ENCODE measurements at places on chromosomes 1 and 21.

GRCh38 chr1:76919085-76919484 is 51.8 kb downstream of the ST6GALNAC5 start:
- DNase-seq: peak; percentile 3

- peak; percentile 94 for DNase-seq
These were observed at the start of gene YBEY for GRCh38 chr21:46285761-46286647. YBEY (plus strand) TSS chr21:46286342; CDS start chr21:46286914, 572 bp downstream.

DNA sequence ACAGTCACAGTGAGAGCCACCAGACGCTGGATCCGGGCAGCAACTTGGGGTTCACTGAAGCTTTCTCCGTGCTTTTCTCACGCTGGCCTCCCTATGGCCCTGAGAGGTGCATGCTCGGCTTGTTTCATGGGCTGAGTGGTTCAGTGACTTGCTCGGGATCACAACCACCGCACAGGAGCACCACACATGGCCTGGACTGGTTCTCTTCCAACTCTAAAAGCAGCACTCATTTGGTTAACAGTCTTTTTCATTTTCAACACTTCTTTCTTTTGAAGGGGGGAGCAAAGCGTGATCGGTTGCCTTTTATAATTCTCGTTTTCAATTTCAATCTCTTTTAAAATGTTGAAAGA is 26.2 kb downstream of the UBIAD1 start:
- DNase-seq: no peak

GRCh38 chr21:35273333-35273732 is 224.2 kb upstream of the RUNX1 start:
- peak; percentile 60 for DNase-seq

GRCh38 chr1:224615861-224616755 is at the start of gene CNIH3:
CNIH3 (plus strand) TSS chr1:224616317; CDS start chr1:224617175, 858 bp downstream.
- DNase-seq: peak; percentile 88

GRCh38 chr1:151340870-151341754 is 5.9 kb downstream of the RFX5 start:
- peak; percentile 86 for DNase-seq

GRCh38 chr1:111192658-111193519 is 7.6 kb downstream of the DENND2D start:
- DNase-seq: no peak

DNA sequence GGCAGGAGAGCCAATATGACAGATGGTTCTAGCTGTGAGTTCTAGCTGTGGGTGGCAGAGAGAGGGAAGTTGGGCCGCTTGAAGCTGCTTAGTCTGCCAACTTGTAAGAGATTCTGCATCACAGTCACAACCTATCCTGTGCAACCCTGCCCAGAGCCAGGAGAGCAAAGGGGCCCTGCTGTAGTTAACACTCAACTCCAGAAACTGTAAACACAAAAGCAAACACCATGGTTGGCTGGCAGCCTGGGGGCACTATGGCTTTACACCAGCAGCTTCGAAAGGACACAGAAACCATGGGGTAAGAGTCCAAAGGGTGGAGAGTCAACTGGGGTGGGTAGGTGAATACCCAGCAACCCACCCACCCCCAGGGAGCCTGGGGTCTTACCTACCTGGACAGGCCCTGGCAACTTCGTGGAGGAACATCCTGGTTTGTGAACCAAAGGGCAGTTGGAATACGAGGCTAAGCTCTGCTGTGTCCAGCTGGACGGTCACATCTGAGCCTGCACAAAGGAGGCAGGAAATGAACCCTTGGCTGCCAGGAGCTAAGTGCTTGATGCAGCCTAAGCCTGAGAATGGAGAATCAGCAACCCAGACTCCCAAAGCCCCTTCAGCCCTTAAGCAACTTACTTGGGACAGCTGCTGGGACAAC is 6.4 kb downstream of the INPP5B start:
- no peak for DNase-seq

DNA sequence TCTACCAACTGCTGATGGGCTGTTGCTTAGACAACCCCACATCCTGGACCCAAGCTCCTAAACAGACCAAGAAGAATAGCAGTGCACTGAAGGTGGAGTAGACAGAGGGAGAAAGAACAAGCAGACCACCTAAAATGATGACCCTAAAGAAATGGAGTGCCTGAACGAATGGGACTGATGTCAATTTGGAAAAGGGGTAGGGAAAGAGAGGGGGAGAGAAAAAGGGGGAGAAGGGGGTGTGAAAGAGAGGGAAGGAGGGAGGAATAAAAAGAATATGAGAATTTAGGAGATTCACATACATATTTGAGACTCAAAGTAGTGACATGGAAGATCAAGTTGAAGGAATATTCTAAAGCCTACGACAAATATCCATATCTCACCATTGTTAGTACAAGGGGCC is 144.4 kb upstream of the DUSP10 start:
- DNase-seq: no peak

GRCh38 chr1:240797050-240797449 is 185.1 kb upstream of the GREM2 start:
- no peak for DNase-seq

- no peak for DNase-seq
These were observed 23.1 kb upstream of the OR10J4 start for GRCh38 chr1:159408862-159409400.

DNA sequence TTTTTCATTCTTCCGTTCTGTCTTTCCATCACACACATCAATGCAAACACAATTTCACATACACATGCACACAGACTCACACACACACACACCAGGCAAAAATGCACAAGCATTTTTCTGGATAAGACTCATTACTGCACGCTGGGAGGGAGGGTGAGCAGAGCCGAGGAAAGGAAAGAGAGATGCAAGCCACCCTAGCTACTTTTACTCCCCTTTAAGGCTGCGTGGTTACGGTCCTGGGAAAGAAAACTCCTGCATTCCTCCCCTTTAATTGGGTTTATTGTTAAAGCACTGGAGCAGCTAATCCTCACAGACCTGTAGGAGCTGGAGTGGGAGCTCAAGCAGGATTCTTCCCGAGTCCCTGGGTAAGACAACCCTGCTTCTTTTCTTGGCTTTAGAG is at the start of gene CAMK1G:
Gene CAMK1G (plus strand): TSS at position 307 of the 400 bp plus-strand sequence. CDS start 11,270 bp downstream, outside the sequence.
- DNase-seq: no peak

- no peak for DNase-seq
These were observed 1.0 kb upstream of the PPIH start for GRCh38 chr1:42657201-42657600.

GRCh38 chr1:229759037-229759435 is 133.0 kb downstream of the URB2 start:
- peak; percentile 88 for DNase-seq

DNA sequence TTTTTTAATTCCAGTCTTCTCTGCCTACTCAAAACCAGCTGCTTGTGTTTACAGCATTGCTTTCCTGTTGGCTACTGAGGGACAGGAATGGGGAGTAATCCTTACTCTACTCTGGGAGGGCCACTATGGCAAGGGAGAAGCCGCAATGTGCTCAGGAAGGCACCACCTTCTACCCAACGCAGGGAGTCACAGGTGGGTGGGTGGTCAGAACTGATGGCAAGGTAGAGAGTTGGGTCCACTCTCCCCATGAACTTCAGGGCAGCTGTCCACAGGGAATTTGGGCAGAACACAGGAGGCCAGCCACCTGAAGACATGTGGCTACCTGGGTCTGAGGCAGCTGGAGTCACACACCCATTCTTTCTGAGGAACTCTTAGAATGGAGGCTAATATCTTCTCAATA is 40.5 kb upstream of the HMGB4 start:
- no peak for DNase-seq

DNA sequence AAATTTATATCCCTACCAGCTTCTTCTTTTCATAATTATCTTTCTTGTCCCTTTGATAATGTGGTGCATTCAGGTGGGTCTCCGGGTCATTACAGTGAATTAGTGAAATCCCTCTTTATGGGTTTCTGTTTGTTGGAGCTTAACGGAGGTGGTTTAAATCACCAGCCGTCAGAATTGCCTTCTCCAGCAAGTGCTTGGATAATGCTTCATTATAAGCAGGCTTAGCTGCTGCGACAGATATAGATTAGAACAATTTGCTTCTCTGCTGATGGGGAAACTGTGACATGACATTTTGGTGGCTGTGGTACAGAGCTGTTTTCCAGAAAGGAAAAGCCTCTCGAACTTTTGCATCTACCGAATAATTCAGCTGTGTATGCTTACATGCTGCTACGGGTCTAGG is 56.9 kb downstream of the KAZN start:
- DNase-seq: no peak

DNA sequence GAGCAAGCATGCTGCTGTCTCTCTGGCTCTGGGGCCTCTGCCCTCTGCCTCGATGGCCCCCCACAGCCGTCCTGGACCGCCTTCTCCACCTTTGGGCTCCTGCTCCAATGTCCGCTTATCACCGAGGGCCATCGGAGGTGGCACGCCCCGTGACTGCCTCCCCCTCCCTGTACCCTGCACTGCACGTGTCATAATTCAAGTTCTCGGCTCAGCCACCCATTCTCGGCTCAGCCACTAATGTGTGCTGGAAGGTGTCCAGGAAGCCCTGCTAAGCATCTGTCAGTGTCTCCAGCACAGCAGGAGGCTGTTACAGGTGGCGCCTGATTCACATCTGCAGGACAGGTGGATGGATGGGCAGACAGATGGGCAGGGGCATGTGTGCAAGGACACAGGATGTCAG is 45.5 kb downstream of the TP73 start:
- DNase-seq: no peak

All from myocyte (in vitro differentiated cells).